ENCODE measurements at places on chromosomes 6 and 20.

DNA sequence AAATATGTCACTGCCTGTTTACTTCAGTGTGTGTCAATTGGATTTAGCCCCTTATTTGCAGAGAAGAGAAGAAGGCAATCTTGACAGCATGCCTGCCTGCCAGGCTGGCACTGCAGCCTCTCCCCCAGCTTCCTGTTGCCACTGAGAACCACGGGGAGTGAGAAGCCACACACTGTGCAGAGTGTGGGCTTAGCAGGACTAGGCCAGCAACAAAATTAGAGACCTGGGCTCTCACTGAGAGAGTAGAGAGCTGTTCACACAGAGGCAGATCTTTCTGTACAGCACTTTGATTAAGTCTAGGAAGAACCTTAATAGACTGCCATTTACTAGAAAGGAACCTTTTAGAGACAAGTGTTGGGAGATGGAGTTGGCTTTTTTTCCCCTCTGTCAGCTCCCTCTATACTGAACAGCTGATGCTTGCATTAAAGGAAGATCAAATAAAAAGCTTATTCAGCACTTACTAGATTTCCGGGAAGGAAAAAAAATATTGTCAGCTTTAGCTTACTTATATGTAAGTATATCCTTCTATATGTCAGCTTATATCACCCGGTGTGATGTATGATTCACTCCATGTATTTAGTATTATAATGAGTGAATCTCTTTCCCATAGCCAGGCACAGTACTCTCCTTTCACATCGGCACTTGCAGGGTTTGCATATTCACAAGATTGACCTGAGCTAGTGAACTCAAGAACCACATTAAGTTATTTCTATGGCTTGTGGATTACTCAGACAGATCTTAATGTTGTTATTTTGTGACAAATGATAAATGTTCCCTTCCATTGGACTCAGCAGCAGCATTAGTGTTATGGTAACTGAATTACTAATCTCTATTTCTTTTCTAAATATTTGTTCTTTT, 851.0 kb upstream of the EPHA7 start:
- DNase-seq: no peak

DNA sequence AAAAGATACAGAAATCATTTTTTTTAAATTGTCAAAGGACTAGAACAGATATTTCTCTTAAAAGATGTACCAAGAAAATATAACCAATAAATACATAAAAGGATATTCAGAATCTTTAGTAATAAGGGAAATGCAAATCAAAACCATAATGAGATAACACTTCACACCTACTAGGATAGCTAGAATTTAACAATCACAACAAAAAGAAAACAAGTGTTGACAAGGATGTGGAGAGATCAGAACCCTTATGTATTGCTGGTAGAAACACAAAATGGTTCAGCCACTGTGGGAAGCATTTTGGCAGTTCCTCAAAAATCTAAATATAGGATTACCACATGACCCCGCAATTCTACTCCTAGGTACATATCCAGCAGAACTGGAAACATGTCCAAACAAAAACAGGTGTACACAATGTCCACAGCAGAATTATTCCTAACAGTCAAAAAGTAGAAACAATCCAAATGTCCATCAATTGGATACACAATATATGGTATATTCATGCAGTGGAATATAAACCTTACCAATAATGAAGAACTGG, 211.0 kb downstream of the LRFN2 start:
- DNase-seq: no peak

GRCh38 chr6:64330694-64331307, 695.2 kb downstream of the PHF3 start:
- DNase-seq: peak; percentile 14

GRCh38 chr6:37243816-37244370, 13.7 kb upstream of the TBC1D22B start:
- DNase-seq: no peak

GRCh38 chr20:50467718-50468356, 42.3 kb upstream of the PTPN1 start:
- peak; percentile 25 for DNase-seq

DNA sequence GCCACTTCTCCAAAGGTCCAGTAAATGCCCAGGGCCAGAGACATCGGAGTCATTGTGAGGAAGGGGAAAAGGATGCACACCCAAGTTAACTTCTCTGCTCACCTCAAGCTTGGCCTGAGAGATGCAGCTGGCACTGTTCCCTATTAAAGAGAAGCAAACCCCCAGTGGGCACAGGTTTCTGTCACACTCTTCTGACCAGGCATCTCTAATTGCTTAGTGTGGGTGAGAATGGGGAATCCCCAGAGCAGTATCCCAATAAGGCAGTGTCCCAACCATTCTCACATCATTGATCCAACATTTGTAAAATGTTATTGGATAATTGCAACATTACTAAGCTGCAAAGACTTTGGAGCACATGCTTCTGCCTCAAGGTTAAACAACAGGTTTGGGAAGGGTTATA, 232.3 kb downstream of the ADGRG6 start:
- DNase-seq: no peak

GRCh38 chr6:99146711-99147110, 199.0 kb upstream of the FBXL4 start:
- no peak for DNase-seq

GRCh38 chr6:93915961-93916360, 496.6 kb upstream of the EPHA7 start:
- no peak for DNase-seq

DNA sequence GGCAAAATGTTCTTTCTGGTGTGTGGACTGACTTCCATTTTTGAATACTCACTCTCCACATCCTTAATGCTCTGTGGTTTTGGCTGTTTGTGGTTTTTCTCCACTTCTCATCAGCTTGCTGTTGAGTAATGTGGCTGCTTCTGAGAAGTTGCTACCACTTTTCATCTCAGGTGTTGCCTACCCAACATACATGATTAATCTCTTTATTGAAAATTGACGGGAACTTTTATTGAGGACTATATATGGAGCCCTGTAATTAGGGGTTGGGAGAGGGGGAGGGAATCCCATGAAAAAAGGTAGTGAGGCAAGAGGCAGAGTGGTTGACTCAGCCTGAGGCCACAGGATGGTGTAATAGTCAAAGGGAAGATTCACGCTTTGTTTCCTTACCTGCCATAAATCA, 17.6 kb downstream of the IL22RA2 start:
- no peak for DNase-seq

DNA sequence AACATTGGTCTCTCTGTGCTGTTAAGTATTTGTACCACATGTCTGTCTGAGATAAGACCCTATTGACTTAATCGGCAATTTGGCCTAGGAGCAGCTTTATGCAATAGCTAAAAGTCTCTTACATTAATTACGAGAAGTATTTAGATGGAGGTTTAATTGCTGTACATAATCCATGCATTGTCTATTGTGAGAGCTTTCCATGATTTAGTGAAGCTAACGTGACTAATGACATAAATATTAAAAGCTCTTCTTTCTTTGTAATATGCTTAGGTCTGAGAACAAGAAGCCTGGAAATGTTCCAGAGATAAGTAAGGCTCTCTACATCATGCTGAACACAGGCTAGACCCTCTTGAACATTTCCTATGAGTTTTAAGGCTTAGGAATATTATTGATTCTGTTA, 32.7 kb upstream of the FAM83B start:
- no peak for DNase-seq

GRCh38 chr6:2952557-2953095, 18.7 kb downstream of the SERPINB6 start:
- DNase-seq: peak; percentile 69

- no peak for DNase-seq
These were observed 16.0 kb downstream of the HECA start for GRCh38 chr6:139150920-139151319.

DNA sequence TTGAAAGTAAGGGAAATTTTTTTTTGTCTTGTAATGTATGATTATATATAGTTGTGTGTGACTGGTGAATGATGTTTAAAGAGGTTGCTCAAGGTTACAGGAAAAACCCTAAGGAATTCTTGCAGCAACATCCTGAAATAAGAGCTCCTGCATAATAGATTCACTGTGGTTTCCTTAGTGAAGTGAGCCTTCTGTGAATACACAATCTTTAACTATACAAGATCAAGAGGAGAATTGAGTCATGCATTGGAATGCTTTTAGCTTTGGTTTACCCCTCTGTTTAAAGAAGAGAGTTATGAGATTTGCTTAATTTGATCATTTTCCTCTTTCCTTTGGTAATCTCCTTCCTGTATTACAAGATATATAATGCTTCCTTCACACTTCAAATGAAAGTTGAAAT, 141.6 kb upstream of the EYA4 start:
- no peak for DNase-seq

DNA sequence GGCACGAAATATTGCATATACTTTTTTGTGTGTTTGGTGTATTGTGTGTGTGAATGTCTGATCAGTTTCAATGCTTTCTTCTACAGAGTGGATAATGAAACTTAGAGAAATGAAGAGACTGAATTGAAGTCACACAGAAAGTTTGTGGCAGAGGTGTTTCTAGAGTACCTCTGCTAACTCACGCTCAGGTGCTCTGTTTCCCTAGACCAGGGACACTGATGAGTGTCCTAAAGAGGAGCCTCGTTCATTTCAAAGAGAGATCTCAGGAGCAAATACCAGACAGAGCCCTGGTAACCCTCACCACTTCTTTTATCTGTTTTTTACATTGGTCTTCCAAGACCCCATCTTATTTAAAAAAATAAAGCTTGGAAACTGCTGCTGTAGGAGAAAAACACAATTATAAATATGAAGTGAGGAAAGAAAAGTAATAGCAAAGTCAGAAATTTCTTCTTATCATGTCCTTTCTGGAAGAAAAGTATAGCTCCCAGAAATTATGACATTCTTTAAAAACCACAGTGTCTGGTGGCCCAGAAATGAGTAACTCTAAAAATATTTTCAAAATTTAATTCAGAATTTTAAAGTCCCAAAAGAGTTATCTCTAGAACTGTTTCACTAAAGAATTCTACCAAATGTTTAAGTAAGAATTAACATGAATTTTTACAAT, 720.6 kb downstream of the RFPL4B start:
- DNase-seq: no peak

DNA sequence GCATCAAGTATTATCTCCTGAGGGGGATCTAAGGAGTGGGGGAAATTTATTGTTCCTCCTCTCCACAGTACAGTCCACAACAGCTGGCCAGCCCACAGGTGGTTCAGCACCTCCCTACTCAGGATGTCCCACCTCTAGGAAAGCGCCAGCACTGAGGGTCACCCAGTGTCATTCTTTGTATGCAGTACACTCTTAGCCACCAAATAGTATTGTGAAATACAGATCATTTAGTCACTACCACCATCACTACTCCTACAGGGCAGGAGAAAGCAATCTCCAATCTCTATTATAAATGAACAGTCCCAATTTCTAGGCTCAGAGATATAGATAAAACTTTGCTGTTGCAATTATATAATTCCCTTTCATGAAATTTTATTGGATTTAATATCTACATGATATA, 6.3 kb upstream of the ZNF76 start:
- no peak for DNase-seq

Measured in dorsolateral prefrontal cortex (tissue), 122 donors.